ENCODE measurements at places on chromosomes 12 and 14.

GRCh38 chr12:15823360-15824128 is 34.4 kb upstream of the EPS8 start:
- no peak for DNase-seq

DNA sequence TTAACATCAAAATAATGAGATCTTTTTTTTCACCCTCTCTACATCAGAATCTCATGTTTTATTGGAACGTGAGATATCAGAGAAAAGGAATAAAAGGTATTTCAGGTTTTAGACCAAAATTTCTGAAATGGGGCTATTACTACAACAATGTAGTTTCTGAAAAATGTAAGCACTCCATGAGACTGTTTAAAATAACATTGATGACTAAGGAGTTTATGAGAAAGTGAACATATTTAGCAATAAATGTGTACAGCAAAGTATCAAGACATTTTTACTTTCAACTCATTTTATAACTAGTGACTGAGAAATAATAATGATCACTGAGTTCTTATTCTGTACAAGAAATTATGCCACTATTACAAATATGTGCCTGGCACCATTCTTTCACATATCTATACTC is 39.3 kb upstream of the ABCC9 start:
- DNase-seq: no peak

DNA sequence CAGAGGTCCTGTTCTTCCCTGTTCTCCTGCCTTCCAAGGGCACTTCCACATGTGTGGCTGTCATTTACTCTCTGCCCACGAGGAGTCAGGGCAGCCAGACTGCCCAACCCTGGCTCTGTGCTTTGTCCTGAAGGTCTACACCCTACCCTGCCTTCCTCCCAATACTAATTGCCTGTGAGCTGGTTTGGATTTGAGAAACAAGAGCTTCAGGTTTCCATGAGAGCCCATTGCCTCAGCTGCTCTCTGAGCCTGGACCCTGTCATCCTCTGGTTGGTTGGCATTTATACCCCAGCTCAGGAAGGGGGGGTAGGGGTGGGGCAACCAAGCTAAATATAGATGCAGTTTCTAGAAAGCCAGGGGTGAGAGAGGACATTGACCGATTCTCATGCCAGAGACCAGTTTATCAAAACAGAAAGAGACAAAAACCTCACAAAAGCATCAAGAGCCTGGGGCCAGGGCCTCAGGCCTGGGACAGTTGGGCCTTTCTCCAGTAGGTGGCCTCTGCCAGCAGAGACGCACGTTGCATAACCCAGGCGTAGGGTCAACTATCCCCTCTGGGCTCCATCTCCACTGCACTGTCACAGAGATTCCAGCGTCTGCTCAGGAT is 34.5 kb downstream of the VDR start:
- DNase-seq: peak; percentile 13

GRCh38 chr14:23359167-23359626 is 5.8 kb downstream of the EFS start:
- no peak for DNase-seq

DNA sequence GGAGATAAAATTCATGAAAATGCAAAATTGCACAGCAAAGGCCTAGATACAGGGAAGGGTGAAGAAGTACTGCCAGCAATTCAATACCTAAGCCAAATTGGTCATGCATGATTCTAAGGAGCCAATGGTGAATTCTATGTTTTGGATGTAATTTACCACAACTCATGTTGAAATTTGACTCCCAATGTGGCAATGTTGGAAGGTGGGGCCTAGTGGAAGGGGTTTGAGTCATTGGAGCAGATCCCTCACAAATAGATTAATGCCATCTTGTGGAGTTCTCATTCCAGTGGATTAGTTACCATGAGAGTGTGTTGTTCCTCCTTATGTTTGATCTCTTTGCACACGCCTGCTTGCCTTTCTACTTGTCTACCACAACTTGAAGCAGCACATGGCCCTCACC is 194.0 kb upstream of the ALG10 start:
- no peak for DNase-seq

GRCh38 chr12:126874427-126875026 is 1392.4 kb upstream of the TMEM132C start:
- DNase-seq: peak; percentile 38

DNA sequence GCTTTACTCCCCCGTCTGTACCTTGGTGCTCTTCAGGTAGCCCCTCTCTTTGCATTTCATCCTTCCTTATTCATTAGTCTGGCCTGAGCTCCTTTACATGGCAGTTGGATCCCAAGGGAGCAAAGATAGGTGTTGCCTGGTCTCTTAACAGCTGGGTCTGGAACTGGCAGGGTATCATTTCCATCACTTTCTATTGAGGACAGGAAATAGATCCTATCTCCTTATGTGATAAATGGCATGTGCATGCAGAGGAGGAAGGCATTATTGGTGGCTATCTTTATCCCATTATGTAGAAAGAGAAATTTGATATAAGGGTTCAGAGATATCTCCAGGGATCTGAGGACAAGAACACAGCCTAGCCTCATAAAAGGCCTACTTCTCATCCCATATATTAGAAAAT is 54.6 kb upstream of the OAS1 start:
- DNase-seq: no peak

- no peak for DNase-seq
Measured at GRCh38 chr14:85576848-85577542, 47.1 kb downstream of the FLRT2 start.

GRCh38 chr12:50806176-50806575 is 36.5 kb upstream of the TMPRSS12 start:
- peak; percentile 88 for DNase-seq

DNA sequence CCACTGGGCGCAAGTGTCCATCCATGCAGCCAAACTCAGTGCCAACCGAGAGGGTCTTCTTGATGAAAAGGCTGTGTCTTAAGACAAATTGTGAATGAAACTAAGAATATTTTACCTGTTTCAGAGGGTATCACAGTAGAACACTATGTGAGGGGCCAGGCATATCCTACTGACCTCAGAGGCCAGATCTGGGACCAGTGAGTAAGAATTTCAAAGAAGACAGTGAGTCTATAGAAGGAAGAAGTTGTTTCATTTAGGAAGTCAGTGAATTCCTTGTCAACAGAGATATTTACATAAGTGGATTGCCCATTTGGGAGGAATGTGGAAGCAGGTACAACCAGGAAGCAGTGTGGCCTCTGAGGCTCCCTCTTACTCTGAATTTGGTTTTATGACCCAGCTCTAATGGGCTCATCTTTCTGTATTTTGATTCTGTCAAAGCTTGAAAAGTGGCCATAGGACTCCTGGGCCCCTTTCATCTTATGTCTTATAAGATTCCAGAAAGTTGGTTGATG is 137.4 kb downstream of the ZNF664 start:
- DNase-seq: no peak

DNA sequence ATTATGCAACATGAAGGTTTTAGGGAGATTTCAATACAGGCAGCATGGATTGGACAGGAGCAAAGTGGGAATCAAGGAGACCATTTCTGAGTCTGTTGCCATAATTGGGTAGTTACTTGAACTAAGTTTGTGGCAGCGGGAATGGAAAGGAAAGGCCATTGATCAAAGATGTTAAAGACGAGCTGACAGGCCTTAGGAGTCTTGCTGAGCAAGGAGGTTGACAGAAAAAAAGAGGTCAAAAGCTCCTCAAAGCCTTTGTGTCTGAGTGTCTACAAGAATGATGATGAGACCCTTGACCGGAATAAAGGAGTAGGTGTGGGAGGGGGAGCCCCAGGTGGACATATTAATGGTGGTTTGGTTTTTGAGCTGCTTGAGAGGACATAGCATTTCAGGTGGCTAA is 9.4 kb downstream of the PLEKHA5 start:
- DNase-seq: no peak

- peak; percentile 19 for DNase-seq
Measured at GRCh38 chr12:77724367-77724957, 106.2 kb upstream of the NAV3 start.

GRCh38 chr12:15044471-15044870 is 71.6 kb downstream of the PDE6H start:
- DNase-seq: no peak

DNA sequence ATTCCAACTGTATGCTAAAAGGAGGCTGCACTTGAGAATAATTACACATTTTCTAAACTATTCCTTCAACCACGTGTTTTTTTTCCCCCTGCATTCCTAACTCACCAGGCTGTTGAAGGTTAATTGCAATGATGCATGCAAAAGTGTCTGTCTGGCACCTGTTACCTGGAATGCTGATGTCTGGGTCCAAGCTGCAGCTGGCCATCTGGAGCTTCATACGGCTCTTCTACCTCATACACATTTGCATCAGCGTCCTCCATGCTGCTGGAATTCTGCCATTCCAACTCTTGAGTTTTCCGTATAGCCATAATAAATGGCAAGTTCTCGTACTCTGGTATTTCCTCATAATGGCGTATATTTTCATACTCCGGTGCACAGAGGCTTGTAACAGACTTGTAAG is 8.6 kb downstream of the FGD6 start:
- DNase-seq: no peak

DNA sequence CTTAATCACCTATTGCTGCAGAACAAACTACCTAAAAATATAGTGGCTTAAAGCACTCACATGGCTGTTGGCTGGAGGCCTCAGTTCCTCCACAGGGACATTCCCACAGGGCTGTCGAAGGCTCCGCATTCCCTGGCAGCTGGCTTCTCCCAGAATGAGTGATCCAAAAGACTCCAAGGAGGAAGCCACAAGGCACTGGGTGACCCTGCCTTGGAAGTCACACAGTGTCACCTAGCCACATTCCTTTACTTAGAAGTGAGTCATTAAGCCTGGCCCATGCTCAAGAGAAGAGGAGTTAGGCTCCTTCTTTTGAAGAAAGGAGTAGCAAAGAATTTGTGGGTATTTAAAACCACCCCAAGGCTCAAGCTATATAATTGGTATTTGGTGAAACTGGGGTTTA is 63.9 kb upstream of the MAP1LC3B2 start:
- DNase-seq: no peak

GRCh38 chr12:112738531-112738930 is 53.0 kb upstream of the RPH3A start:
- DNase-seq: peak; percentile 37

GRCh38 chr12:18552829-18553228 is 185.0 kb downstream of the PLCZ1 start:
- DNase-seq: no peak

DNA sequence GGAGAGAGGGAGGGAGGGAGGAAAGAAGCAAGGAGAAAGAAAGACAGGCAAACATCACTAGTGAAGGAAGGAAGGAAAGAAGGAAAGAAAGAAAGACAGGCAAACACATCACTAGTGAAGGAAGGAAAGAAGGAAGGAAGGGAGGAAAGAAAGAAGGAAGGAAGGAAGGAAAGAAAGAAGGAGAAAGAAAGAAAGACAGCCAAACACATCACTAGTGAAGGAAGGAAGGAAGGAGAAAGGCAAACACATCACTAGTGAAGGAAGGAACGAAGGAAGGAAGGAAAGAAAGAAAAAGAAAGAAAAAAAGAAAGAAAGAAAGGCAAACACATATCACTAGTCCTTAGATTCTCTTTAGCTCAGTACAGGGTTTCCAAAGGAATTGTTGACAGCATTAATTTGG is 5.3 kb downstream of the FZD10 start:
- no peak for DNase-seq

DNA sequence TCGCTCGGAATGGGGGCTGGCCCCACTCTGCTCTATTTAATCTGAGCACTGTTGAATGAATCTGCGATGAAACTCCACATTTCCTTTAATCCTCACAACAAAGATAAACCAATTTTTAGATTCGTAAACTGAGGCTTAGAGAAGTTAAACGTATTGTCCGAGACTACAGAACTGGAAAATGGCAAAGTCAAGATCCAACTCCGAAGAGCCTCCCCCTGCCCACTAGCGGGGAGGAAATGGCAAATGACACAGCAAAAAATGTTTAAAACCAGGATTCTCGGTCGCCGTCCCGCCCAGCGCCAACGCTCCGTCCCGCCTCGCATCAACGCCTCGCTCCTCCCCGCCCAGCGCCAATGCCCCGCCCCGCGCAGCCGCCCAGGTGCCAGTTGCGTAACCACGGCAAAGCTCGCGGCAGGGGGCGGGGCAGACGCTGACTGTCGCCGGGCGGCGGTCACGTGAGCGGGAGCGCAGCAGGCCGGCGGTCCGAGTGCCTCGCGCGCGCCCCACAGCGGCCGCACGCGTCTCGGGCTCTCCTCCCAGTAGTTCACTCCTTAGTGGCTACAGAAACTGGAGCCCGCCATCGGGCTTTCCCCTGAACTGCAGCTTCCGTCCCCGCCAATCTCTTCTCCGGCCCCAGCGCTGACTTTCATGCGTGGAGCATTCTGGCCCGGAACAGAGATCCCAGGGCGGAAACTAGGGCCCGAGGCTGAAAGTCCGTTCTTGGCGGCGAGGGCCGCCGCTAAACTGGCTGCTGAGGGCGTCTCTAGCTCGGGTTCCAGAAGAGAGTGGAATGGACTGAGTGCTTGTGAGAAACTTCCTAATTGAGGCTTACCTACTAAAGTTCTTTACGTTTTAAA is 13.6 kb upstream of the LRRC23 start:
- peak; percentile 95 for DNase-seq

GRCh38 chr14:105207460-105207901 is 26.4 kb upstream of the NUDT14 start:
- peak; percentile 36 for DNase-seq

GRCh38 chr12:28023156-28023887 is 50.8 kb upstream of the PTHLH start:
- no peak for DNase-seq

All from cerebellar cortex (tissue), 1 donor.